Activated T-helper 1 cell treated with anti-CD3 and anti-CD28 coated beads, Interleukin-2, amount 50 U/mL, for 16 hours (primary cell): ENCODE measurements at places on chromosomes 2 and 18.

DNA sequence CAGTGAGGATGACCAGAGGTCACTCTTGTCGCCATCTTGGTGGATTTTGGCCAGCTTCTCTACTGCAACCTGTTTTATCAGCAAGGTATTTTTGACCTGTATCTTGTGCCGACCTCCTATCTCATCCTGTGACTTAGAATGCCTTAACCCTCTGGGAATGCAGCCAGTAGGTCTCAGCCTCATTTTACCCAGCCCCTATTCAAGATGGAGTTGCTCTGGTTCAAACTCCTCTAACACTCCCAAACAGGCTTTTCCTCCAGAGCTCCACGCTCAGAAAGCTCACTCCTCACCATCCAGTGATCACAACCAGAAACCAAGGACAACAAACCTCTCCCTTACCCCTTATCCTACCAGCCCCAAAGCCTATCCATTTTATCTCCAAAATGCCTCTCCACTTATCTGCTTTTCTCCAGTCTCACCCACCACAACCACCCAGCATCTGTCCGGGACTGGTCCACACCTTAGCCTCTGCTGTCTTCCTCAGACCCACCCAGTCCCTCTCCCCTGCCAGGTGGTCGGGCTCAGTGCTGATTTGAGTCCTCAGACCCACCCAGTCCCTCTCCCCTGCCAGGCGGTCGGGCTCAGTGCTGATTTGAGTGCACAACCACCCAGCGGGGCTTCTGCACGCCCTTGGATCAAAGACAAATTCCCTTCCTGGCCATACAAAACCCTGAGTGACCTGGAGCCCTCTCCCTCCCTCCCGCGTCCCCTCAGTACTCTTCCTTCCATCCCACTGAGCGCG lies 11.7 kb upstream of the SMAD7 start:
- no peak for DNase-seq

DNA sequence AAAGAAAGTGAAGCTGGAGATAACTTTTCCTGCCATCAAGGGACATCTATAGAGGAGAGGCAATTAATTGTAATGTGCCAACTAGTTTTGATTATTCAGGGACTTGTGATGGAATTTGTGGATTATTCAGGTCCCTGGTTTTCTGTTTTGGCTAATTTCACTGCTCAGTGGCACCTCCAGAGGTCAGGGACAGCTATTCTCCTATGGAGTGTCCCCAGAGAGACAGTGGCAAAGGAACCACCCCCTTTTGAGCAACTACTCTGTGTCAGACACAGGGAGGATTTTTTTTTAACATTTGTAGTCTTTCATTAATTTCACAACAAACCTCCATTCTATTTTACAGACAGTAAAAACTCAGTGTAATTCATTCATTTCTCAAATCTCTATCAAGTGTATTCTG lies 206.0 kb upstream of the SPRED2 start:
- no peak for DNase-seq

DNA sequence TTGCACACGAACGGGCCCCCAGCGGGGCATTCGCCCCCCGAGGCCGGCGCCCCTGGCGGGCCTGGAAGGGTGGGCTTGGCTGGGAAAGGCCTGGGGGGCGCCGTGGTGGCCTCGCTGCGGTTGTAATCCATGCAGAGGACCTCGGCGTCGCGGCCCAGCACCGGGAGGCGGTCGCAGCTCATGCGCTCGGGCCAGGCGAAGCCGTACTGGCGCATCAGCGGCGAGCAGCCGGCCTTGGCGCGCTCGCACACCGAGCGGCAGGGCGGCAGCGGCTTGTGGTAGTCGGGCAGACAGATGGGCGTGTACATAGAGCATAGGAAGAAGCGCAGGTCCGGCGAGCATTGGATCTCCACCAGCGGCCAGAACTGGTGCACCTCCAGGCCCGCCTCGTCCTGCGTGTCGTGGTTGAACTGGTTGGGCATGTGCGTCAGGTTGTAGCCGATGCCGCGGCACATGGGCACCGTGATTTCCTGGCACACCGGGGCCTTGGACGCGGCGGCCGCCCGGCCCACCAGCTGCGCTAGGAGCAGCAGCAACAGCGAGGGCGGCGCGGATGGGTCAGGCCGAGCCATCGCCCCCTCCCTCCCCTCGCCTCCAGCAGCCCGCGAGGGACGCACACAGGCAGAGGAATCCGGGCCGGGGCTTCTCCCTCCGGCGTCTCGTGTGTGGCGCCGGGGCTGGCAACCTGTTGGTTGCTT lies 1.4 kb downstream of the FZD5 start:
- DNase-seq = no peak

- DNase-seq = no peak
These were observed 16.6 kb downstream of the CFLAR start for GRCh38 chr2:201132518-201132917.

DNA sequence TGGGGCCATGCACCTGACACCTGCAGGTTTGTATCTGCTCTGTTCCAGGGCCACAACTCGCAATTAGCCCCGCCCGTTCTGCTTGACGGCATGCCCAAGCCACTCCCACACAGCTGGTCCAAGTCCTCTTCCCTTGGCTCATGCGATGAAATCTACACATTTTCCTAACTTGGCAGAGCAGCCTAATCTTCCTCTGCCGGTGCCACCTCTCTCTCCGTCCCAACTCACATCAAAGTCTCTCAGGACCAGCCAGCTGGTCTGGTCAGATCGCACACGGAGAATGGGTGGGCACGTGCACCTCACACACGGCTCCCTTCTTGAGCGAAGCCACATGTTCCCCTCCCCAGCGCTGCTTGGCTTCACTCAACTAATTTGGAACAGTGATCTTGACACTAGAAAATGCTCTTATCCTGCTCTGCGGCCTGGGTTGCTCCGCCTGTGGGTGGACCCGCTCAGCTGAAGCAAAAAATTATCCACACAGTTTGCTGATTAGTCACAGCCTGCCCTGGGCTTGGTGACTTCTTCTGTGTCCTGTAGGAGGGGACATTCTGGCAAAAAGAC lies 176.7 kb downstream of the NRP2 start:
- DNase-seq = no peak

DNA sequence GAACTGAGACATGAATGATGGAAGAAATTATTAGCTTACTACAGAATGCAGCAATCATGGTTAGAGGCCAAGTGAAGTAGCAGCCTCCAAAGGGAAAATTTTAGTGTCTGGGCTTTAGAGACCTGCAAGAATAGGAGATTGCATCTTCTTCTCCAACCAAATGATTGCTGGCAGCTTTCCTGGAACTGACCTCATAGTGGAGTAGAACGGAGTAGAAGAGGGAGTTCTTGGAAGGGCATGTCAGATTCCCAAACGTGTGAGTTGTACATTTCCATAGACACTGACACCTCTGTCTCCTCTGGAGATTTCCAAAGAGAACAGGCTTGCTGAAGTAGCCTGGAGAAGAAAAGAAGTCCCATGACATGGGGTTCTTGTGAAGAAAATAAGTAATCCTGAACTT lies 169.8 kb upstream of the ERBB4 start:
- DNase-seq = no peak

DNA sequence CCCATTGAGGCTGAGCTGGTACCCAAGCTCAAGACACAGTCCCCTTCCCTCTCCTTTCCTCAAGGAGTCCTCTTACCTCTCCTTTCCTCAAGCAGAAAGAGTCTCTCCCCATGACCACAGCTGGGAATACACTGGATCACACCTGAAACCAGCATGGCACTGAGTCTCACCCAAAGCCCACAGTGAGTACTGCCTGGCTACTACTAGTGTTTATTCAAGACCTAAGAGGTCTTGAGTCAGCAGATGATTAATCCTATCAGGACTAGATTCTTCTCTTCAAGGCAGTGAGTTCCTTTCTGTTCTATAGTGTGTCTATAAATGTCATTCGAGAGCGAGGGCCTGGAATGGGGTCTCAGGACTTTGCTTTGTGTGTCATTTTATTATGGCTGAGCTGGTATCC lies 111.4 kb downstream of the METTL4 start:
- DNase-seq = no peak

DNA sequence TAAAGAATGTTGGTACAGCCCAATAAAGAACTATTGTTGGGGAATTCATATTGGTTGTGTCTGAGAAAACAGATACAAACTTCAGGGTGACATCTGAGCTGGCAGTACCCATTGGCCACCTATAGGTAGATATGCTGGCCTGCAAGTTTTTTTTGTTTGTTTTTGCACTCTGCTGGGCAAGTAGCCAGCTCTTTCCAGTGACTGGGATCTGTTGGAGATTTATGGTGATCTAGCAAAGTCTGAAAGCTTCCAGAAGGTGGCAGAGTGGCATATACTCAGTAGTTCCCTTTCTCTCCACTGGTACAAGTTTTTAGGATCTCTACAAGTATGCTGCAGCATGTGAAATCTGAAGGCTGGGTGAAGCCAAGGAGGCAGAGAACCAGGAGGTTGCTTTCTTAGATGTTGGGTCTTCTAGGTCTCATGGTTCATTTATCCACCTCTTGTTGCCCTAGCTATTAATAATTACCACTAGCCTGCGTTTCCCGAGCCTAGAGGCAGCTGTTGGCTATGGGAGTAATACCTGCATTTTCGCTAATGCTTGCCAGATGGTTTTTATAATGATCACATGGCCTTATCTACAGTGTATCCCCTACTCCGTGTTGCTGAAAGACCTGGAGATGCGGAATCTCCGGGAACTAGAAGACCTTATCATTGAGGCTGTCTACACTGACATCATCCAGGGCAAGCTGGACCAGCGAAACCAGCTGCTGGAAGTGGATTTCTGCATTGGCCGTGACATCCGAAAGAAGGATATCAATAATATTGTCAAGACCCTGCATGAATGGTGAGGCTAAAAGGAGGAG lies 9.5 kb downstream of the COPS7B start:
- DNase-seq = no peak

DNA sequence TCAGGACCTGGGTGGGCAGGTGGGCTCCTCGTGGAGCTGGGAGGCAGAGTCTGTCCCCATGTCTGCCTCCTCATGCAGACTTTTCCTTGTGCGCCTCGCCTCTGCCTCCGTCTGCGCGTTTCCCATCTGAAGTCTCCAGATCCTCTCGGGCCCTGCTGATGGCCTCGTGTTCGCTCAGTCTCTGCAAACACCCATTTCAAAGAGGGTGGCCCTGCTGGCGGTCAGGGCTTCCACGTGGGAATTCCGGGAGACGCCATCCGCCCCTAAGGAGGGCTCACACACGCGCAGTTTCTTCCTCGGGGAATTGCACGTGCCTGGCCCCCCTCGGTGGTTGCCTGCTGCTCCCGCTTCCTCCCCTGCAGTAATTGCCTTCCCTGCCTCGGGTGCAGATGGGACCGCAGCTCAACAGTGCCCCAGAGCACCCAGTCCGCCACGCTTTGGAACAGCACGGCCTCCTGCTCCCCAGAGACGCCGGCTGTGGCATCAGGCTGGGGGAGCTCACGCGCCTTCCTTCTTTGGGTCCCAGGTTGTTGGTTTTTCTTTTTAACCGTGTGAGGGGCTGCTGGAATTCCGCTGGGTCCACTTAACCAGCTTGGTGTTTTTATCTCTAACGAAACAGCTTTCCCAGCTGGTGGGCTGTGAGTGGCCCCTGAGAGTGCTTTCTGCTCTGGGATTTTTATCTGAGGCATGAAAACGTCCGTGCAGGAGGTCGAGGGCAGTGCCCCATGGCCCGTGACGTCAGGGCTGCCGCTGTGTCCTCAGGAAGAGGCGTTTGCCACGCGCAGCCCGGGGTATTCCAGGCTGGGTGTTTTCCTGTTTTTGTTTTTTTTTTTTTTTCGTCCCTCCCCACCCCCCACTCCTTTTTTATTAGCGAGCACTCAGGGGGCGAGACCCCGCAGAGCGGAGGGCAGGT lies 16.1 kb downstream of the NFATC1 start:
- DNase-seq = no peak

- no peak for DNase-seq
These were observed 52.0 kb downstream of the TEKT4 start for GRCh38 chr2:94923196-94923595.
